ENCODE measurements at places on chromosomes 7 and 10. TPM values are rescaled to one million over a fixed set of nuclear protein-coding genes. Genes with fewer than 3 reads are reported as not detected.

The TMEM176A gene
- total RNA-seq = not detected

GRCh38 chr10:131075218-131075770 is 236.2 kb downstream of the TCERG1L start:
- DNase-seq = no peak

The PLEKHS1 gene
- total RNA-seq = 0.08 TPM

The ZNF3 gene
- total RNA-seq = 40.3 TPM

DNA sequence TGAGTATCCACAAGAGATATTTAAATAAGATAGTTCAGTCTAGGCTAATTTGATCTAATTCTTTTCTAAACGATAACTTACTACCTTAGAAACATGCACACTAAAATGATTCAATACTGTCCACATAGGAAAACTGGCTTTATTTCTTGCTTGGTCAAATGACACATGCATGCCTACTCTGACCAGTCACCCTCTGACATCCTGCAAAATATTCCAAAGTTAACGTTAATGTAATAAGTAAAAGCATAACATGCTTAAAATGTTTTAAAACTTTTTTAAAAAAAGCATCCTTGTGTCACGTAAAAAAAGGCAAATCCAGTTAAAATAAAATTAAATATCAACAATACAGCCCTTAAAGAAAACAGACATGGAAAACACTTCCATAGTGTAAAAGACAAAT is 70.2 kb downstream of the UBE2H start:
- DNase-seq = no peak

GRCh38 chr7:137480824-137481365 is 137.4 kb upstream of the PTN start:
- DNase-seq = no peak

DNA sequence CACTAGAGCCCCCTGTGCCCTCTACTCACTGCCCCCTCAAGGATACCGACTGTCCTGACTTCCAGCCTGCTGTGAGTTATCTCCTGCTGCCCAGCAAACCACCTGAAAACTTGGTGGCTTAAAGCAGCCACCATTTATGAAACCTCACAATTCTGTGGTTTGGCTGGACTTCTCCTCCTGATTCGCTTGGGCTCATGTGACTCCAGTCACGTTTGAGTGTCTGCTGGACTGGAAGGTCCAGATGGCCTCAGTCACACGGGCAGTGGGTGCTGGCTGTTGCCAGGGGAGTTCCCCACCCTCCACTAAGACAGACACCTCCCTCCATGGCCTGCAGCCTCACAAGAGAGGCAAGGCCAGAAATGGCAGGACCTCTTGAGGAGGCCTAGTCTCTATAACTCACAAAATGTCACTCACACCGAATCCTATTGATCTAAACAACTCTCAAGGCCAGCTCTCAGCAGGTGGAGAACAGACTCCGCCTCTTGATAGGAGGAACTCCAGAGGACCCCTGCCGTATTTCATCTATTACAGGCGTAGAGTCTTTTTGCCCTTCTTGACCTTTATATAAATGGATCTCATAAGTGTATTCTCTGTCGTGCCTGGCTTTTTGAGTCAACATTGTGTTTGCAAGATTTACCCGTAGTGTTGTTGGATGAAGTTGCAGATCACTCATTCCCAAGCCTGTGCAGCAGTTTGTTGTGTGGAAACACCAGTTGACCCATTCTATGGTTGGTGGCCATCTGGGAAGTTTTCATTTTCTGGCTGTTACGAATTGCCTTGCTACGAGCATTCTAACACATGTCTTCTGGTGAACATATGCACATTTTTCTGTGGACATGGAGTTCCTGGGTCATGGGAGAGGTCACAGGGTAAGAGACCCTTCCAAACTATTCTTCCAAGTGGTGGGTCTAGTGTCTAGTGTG is 48.3 kb downstream of the ZMIZ1 start:
- DNase-seq = no peak

DNA sequence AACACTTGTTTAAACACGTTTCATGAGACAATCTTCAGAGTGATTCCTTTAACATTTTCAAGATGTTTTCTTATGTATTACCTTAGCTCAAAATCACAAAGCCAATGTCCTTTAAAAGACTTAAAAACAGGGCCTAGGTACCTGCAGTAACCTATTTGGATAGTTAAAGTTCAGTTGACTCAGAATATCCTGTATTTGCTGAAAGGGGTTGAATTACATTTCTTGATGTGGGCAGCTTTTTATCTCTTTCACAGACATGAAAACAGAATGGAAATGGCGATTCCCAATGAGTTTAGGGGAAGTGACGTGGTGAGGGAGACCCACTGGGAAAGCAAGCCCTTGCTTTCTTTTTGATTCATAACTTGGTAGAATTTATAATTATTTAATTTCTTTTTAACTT is 324.4 kb upstream of the AOAH start:
- DNase-seq = no peak

DNA sequence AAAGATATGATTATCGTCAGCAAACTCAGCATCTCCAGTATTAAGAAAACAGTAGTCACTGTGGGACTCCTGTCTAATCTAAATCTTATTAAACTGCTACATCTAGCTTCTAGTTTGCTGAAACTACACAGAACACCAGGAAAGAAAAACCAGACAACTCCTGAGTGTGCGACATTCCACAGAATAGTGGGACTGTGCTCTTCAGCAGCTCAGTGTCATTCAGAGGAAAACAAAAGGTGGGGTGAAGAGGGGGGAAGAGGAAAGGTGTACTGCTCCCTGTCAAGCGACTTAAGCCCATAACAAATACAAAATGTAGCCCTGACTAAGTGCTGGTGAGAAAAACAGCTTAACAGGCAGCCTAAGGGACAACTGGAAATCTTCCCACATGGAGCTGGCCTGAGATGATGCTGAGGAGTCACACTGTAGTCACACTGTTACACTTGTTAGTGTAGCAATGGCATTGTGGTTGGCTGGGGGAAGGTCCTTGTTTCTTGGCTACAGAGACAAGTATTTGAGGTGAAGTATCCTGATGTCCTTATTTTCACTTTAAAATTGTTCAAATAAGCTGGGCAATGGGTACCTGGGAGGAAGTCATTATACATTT is 135.5 kb downstream of the USP6NL start:
- no peak for DNase-seq

GRCh38 chr7:2478399-2478785 is 2.2 kb upstream of the GRIFIN start:
- DNase-seq = no peak

The POM121L12 gene
- not detected for total RNA-seq

DNA sequence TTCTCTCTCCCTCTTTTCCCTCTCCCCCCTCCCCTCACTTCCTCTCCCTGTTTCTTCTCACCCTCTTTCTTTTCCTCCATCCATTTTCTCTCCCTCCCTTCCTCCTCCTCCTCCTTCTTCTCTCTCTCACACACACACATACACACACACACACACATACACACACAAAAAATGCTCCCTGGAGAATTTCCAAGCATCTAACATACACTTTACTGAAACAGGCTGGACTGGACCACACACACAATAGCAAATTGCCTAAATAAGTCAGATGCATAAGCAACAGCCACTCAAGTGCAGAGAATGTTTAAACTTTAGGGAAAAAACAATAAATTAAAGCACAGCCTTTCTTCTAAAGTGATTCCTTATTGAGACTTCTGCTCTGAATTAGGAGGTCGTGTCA is 267.7 kb downstream of the FGFR2 start:
- DNase-seq = no peak

The CDHR1 gene
- total RNA-seq = 0.74 TPM

GRCh38 chr10:91036807-91037411 is 116.0 kb upstream of the ANKRD1 start:
- DNase-seq = no peak

GRCh38 chr7:96273716-96274115 is 48.2 kb downstream of the SLC25A13 start:
- no peak for DNase-seq

The CCDC126 gene
- total RNA-seq = 10.3 TPM

The SMKR1 gene
- total RNA-seq = 0.22 TPM

DNA sequence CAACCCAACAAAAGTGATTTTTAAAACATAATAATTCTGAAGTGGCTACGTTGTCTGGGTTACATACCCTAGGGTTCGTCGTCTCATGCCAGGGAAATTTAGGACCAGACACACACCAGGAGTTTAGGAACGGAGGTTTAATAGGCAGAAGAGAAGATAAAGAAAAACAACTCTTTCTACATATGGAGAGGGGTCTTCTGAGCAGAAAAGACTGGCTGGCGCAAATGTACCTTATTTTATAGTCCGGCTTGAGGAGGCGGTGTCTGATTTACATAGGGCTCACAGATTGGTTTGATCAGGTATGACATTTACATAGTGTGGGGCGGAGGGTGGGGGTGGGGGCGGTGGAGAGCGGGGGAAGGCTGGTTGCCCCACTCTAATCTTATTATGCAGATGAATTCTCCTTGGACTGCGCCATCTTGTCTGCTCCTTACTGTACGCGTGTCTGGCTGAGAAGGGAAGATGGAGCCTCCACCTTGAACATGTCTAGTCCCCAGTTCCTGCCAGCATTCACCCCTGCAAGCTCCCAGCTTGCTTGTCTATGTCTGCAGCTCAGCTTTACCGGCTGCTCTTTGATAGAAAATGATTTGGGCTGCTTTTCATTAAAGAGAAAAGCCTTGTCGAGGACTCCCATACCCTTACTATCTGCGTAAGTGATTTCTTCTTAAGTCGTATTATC is 98.7 kb downstream of the RALA start:
- no peak for DNase-seq

DNA sequence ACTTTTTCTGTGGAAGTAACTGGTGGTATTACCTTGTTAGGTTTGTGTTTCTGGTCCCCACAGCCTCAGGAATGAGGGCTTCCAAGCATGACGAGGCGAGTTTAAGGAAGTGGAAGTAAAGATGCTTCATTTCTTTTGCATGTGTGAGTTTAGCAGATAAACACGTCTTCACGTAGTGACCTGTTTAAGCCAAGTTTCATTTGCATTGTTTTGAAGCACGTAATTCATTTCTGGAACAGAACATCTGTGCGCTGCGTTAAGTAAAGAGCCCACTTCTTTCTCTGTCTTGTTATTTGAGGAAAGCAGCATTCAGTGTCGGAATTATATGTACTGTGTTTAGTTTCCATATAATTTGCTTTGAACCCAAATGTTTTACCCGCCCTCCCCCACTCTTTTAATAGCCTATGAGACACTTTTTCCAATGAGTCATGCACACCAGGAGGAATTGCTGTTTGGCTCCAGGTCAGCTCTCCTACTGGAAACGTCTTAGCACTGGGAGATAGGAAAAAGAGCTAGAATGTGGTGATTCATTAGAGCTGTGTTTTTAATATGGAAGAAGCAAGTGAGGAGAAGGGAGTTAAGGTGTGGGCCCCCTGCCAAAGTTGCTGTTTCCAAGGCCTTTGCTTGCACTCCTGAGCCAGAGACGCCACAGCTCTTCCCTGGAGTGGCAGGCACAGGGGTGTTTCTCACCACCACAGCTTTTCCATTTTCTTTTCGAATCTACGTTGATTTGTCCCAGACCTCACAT is 36.7 kb downstream of the BTBD16 start:
- DNase-seq = no peak

GRCh38 chr7:81846398-81846797 is 76.6 kb upstream of the HGF start:
- DNase-seq = no peak

The NME8 gene
- total RNA-seq = not detected

GRCh38 chr7:50367100-50367499 is 62.6 kb downstream of the IKZF1 start:
- DNase-seq = no peak

DNA sequence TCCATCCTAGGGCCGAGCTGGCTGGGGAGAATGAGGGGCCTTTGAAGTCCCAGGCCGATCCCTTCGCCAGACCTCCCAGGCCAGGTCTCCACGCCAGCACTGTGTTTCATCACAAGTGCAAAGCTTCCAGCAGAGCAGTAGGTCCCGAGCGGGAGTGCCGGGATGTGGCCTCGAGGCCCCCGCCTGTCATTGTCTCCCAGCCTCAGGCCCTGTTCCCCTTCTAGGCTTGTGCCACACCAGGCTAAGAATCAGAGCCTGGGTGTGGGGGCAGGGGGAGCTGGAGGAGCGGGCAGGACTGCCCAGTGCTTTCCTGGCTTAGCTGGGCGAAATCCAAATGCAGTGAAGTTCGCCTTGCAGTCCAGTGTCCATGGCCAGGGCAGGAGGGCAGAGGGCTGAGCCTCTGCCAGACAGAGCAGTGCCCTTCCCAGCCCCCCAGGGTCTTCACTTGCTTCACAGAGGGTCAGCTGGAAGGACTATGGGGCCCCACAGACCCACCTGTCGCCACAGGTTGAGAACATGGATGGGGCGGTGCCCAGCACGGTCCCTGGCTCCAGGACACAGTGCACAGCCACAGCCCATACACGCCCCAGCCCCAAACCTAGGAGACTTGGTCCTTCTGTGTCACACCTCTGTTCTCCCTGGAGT is 20.2 kb upstream of the PFKFB3 start:
- DNase-seq = no peak

The MMP21 gene
- 0.16 TPM for total RNA-seq

DNA sequence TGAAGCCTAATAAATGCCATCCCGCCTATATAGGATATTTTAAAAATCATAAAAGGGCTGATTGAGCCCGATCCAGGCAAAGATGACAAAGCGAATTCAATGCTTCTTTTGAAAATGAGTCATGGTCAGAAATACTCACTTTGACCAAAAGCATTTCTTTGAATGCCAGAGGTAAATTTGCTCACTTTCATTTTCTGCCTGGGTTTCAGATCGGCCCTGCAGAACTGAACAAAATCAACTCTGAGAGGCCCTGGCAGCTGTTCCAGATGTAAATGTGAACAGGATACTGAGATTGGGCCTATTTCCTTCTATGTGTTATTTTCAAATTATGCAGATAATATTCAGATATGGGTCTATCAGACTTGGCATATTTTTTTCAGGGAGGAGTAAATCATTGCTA is 114.8 kb upstream of the ARID5B start:
- DNase-seq = no peak

GRCh38 chr10:65518379-65518778 is 1407.5 kb upstream of the LRRTM3 start:
- no peak for DNase-seq

DNA sequence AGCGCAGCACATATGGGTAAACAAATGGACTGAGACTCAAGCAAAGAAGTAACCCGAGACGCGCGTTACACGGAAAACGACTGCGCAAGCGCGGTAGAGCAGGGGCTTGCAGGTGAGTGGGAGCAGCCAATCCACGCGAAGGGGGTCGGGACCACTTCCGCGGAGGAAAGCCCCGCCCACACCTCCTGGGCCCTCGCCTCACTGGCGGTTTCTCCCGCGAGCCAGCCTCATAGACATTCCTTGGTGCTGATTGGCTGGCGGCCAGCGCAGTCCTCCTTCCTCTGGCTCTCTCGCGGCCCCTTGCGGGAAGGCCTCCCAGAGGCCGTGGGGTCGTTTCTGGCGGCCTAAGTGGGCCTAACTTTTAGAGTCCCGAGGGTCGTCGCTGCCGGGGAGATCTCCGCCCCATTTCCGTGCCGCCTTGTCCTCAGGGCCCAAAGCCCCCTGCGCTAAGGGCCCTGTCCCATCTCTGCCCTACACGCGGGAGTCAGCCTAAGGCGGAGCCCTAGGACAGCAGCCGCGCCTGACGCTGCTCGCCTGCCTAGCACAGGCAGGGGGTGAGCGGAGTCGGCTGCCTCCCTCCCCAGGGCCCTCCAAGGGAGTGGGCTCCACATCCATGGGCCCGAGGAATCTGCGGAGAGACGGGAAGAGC is 9.1 kb upstream of the FXYD4 start:
- peak; percentile 99 for DNase-seq

Measured in CD4-positive, alpha-beta T cell (primary cell).